ENCODE measurements at places on chromosomes 1 and 21. TPM values are rescaled to one million over a fixed set of nuclear protein-coding genes. Genes with fewer than 3 reads are reported as not detected.

DNA sequence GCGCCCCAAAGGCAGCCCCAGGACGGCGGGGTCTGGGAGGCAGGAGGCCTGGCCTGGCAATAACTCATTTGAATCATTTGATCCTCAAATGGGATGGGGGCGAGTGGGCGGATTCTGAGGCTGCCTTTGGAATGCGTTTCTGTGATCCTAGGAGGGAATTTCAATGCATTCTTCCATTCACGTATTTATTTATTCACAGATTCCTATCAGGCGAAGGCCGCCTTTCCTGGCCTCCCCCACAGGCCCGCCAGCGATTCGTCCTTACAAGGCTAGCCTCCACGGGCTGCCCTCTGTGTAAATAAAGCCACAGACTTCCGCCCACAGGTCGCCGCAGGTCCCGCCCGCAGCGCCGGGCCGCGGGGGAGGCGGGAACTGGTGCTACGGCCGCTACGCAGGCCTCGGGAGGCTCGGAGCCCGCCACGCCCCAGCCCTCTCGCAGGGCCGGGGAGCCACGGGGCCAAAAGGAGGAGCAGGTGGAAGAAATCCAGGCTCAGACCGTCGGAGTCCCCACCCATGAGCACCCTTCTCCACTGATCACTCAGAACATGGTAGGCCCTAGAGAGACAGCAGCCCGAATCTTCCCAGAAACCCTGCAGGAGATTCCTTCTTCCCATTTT lies 31.3 kb upstream of the JUN start:
- peak; percentile 81 for DNase-seq

Gene MXRA8
- total RNA-seq: 73.1 TPM

Gene KCNC4
- total RNA-seq: 25.5 TPM

Gene TDRD5
- total RNA-seq: 0.95 TPM

- DNase-seq: no peak
These were observed 43.7 kb upstream of the ADAMTS1 start for GRCh38 chr21:26888931-26889330.

Gene OPRD1
- total RNA-seq: not detected

DNA sequence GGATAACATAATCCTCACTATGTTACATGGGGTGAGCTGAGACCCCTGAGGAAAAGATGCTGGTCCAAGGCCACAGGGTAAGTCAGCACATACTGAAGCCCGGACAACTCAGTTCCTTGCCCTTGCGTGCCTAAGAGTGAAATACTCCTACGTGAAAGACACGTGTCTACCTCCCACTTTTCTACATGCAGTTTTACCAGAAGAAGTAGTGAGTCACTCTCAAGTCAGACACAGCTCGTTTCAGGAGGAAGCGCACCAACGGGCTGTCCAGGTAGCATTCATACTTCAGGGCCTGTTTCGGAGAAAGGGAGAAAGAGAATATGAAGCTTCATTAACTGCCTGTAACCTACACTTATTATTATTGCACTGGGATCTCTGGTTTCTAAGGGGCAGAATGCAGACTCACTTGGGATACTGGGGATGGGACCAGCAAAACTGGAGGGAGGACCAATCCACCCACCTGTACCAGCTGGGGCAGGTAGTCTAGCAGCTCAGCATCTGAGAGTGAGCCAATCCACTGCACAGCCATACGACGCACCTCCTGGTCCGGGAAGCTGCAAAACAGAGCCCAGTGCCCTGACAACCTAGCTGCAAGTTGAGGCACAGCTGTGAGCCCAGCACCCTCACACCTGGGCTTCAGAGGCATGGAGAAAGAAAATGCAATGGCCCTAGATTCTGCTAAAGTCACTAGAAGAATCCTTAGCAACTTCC lies 32.4 kb upstream of the PPP1R15B start:
- no peak for DNase-seq

- DNase-seq: peak; percentile 63
These were observed at the start of gene ADAMTS4 for GRCh38 chr1:161198897-161199431. Gene ADAMTS4 (minus strand): TSS chr1:161199054. CDS start chr1:161198627, 427 bp downstream.

DNA sequence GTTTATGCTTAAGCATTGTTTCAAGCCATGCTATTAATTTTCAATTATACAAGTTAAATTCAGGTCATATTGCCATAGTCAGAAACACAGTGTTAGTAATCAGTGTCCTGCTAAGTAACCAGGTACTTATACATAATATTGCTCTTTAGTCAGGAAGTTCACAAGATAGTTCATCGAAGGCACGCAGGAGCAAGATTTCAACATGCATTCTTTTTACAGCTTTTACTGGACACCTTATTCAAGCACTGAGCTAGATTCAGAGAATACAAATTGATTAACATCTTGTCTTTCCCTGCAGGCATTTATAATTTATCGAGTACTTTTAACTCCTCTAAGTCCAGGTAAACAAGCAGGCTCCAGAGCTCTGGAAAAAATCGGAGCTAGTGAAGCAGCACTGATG lies 202.3 kb upstream of the BRINP3 start:
- DNase-seq: no peak

GRCh38 chr1:232561381-232561780 lies 68.6 kb downstream of the SIPA1L2 start:
- DNase-seq: no peak

GRCh38 chr1:101147381-101147780 lies 89.4 kb upstream of the S1PR1 start:
- DNase-seq: no peak

Gene CFAP74
- not detected for total RNA-seq

Gene GBP4
- total RNA-seq: 4.6 TPM

- no peak for DNase-seq
These were observed 56.9 kb upstream of the IVNS1ABP start for GRCh38 chr1:185373813-185374529.

Gene FCMR
- 8.0 TPM for total RNA-seq

Gene RPL11
- total RNA-seq: 732 TPM

Gene ANGPTL7
- total RNA-seq: 3.4 TPM

GRCh38 chr21:35451276-35451675 lies 402.2 kb upstream of the RUNX1 start:
- no peak for DNase-seq

- DNase-seq: no peak
These were observed 25.4 kb upstream of the LMX1A start for GRCh38 chr1:165381745-165382505.

Gene CFHR4
- not detected for total RNA-seq

GRCh38 chr1:9717193-9718005 lies 65.9 kb downstream of the PIK3CD start:
- DNase-seq: peak; percentile 82

Gene TMEM61
- 2.3 TPM for total RNA-seq

All from mucosa of gallbladder (tissue), 1 donor.